ENCODE measurements at places on chromosomes 2 and 18. TPM values are rescaled to one million over a fixed set of nuclear protein-coding genes. Genes with fewer than 3 reads are reported as not detected.

The PDCL3 gene
- 22.0 TPM for total RNA-seq

The EVX2 gene
- total RNA-seq = not detected

The CCDC121 gene
- total RNA-seq = 1.6 TPM

The FEV gene
- not detected for total RNA-seq

The MAP3K20 gene
- total RNA-seq = 14.9 TPM

The COL3A1 gene
- total RNA-seq = not detected

The CCDC68 gene
- not detected for total RNA-seq

The UGT1A4 gene
- not detected for total RNA-seq

The PSMA8 gene
- total RNA-seq = 1.4 TPM

The TEX44 gene
- total RNA-seq = not detected

The MREG gene
- total RNA-seq = 8.5 TPM

The STON1 gene
- 2.7 TPM for total RNA-seq

The LYG1 gene
- total RNA-seq = 2.5 TPM

The EVA1A gene
- not detected for total RNA-seq

The OR6B2 gene
- total RNA-seq = not detected

The FOXD4L1 gene
- total RNA-seq = 0.47 TPM

The TBR1 gene
- total RNA-seq = not detected

The MDH1B gene
- total RNA-seq = 0.44 TPM

The DPP10 gene
- not detected for total RNA-seq

The DES gene
- total RNA-seq = not detected

The ZSWIM2 gene
- not detected for total RNA-seq

The KLF11 gene
- total RNA-seq = 7.1 TPM

The TXNDC9 gene
- 32.2 TPM for total RNA-seq

The TANK gene
- total RNA-seq = 77.6 TPM

The RAB6C gene
- total RNA-seq = 0.11 TPM

The NXPH2 gene
- total RNA-seq = not detected

The DSC2 gene
- total RNA-seq = not detected

The TEKT4 gene
- total RNA-seq = not detected

The SIX3 gene
- not detected for total RNA-seq

The TTR gene
- not detected for total RNA-seq

The GPR17 gene
- total RNA-seq = not detected

The LBX2 gene
- total RNA-seq = 1.3 TPM

The SLC30A3 gene
- 0.34 TPM for total RNA-seq

The GREB1L gene
- total RNA-seq = not detected

The OST4 gene
- total RNA-seq = 302 TPM

All from activated naive CD8-positive, alpha-beta T cell treated with anti-CD3 and anti-CD28 coated beads, Interleukin-2, amount 10 ng/mL, durations not matched to agents 7 days and 5 days (primary cell).